ENCODE measurements at places on chromosomes 12 and 14.
A peak's percentile ranks its signal among the peaks of the same experiment; 100 is the strongest.

GRCh38 chr12:46358791-46359666 lies 13.5 kb downstream of the SLC38A2 start:
- DNase-seq = no peak

DNA sequence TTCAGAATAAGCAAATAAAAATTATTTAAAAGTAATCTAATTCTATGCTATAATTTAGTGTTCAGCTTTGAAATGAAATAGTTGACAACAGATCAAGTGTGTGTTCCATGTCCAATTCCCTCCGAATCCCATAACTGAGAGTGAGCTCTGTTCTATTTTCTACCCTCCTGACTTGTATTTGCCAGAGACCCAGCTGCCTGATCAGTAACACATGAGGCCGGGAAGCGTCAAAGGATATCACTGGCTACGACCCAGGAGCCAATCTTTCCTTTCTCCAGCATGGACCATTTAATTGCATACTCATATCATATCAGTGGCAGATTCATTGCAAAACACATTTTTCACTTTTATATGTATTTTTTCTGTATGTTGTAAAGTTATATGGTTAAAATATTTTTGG lies 108.8 kb upstream of the TSPAN8 start:
- no peak for DNase-seq

GRCh38 chr14:72657214-72657921 lies 236.5 kb downstream of the DPF3 start:
- no peak for DNase-seq

DNA sequence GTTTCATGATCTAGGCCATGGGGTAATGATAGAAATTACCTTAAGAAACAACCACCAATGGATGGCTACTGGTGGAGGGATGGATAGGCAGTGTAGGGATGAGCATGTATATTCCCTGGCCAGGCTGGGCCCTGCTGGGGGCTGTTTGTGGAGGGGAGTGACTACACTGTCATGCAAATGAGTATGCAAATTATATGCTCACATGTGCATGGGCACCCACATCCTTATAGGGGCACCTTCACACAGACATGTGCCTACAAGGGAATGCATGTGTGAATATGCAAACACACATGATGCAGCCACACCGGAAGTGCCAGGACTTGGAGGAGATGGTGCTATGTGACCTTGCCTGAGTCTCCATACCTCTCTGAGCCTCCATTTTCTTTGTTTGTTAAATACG lies 39.7 kb upstream of the FAM222A start:
- DNase-seq = no peak

DNA sequence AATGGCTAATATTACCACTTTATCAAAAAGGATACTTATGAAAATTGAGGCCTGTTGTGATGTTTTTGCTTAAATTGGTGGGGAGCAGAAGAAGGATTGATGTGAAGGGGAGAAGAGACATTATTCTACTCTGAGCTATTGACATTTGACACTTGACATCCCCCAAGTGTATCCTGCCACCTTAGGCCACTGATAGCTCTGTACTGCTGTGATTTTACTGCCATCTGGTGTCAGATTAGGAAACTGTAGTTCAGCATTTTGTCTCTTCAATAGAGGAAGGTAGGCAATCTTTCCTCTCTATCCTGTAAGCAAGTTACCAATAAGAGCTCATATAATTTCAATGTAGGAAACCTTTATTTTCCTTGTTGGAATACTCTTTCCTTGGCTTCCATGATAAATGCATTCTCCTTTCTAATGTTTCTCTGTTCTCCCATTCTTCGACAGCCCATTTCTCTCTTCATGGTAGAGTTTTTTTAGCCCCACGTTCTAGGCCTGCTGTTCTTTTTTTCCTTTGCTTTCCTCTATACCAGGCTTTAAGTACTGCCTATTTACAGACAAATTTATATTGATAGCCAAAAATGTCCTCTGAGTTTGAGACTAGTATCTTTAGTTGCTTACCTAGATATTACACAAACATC lies 46.3 kb downstream of the PPHLN1 start:
- peak; percentile 71 for DNase-seq

GRCh38 chr12:63149909-63150712 lies 890 bp downstream of the AVPR1A start:
- no peak for DNase-seq

DNA sequence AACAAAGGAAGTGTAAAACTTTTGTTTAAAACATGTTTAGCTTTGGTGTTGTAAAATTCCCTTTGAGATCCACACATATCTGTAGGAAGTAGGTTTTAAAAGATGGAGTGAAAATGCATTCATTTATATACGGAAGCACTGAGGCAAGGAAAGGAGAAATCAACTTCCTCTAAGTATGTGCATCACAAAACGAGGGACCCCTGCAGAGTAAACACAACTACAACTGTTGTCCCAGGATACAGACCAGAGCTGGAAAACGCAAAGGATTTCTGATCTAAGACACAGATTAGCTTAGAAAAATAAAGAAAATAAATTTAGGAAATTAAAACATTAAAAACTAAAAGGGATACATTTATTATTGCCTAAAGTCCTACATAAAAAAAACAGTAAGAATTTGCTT lies 297.6 kb downstream of the MED13L start:
- DNase-seq = no peak

- DNase-seq = no peak
Observed at GRCh38 chr12:79871621-79872020, 63.3 kb downstream of the PPP1R12A start.

Data from hematopoietic multipotent progenitor cell treated with erythropoietin and hydrocortisone succinate and interleukin-3 and kit ligand, for 15 days (in vitro differentiated cells).